ENCODE measurements at places on chromosomes 4 and X. TPM values are rescaled to one million over a fixed set of nuclear protein-coding genes. Genes with fewer than 3 reads are reported as not detected.
A peak's percentile ranks its signal among the peaks of the same experiment; 100 is the strongest.

ITGB1BP2 gene
- 2.3 TPM for polyA plus RNA-seq

GRCh38 chrX:26954029-26954428 lies 509.1 kb downstream of the PPP4R3C start:
- no peak for DNase-seq

SH3BGRL gene
- polyA plus RNA-seq = 186 TPM

SUPT20HL2 gene
- not detected for polyA plus RNA-seq

MAGEB17 gene
- polyA plus RNA-seq = not detected

ERCC6L gene
- 1.7 TPM for polyA plus RNA-seq

LUZP4 gene
- polyA plus RNA-seq = not detected

DNA sequence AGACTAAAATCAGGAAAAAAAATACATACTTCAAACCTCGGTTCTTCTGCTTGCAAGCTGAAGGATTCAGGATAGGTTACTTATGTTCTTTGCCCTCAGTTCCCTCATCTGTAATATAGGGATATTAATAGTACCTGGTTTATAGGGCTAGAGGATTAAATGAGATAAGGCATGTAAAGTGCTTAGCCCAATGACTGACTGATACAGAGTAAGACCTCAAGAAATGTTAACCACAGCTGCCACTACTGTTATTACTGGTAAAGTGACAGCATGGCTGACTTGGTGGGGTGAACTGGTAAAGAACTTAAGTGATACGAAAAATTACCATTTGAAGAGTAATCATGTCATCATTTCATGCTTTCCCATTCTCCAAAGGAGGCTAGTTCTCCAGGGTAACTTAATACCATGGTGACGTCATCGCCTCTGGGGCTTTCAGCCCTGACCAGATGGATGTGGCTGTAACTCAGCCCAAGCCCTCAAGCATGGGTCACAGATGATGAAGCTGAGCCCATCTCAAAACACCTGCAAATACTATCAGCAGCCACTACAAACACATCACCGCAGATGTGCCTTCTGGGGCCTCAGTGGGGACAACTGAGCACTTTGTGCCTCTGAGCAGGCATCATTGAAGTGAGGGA lies 44.5 kb upstream of the SCML1 start:
- peak; percentile 24 for DNase-seq

GRCh38 chrX:110245011-110245410 lies 72.9 kb downstream of the AMMECR1 start:
- DNase-seq = no peak

DNA sequence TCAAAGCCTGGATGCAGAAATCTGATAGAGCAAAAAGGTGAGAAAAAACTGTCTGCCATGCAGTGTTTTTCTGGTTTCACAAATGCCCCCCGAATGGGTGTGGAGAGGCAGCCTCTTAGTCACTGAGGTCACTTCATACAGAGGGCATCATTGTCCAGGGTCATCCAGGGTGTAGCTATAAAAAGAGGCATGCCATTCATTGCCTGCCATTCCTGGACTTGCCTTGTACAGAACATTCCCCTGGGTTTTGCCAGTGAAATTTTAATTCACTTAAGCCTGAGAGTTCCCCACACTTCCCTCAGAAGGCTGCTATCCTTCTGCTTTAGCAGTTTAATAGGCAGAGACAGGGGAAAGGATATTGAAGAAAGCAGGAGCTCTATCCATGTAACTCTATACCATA lies 230.3 kb downstream of the UNC5C start:
- DNase-seq = no peak

- DNase-seq = no peak
Observed at GRCh38 chr4:66443008-66443407, 772.7 kb upstream of the EPHA5 start.

DNA sequence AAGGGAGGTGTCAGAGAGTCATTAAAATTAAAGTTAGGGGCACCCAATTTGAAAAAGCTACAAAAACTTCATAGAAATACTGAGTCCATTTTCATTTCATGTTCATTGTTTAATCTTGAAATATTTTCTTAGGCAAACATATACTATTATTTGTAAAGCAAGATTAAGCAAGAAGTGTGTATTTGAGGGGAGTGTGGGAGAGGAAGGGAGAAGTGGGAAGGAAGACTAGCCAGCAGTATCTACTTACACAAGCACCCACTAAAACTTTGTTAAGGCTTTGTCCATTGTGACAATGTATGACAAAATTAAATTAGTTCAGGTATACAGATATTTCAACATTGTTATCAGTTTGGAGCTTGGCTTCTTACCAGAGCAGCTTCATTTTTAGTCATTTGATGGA lies 222.9 kb downstream of the ARHGAP24 start:
- no peak for DNase-seq

- no peak for DNase-seq
Observed at GRCh38 chr4:37383579-37384229, 139.2 kb downstream of the NWD2 start.

DNA sequence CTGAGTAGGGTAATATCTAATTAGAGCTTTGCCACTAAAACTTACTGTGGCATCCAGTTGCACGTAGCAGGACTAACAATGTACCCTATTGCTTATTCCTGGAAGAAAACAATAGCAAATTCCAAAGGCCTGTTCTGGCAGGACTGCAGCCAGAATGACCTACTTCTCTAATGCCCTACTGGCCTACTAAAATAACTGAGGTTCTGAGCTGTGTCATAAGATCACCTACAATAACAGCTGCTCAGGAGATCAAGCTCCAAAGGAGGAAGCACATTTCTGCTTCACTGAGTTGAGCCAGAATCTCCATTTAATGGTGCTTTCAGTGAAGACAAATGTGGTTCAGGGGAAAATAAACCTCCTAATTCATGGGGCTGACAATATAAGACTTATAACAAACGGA lies 42.2 kb upstream of the CXCL8 start:
- DNase-seq = no peak

NUP54 gene
- 54.5 TPM for polyA plus RNA-seq

SETD7 gene
- 24.9 TPM for polyA plus RNA-seq

UGT8 gene
- not detected for polyA plus RNA-seq

DNA sequence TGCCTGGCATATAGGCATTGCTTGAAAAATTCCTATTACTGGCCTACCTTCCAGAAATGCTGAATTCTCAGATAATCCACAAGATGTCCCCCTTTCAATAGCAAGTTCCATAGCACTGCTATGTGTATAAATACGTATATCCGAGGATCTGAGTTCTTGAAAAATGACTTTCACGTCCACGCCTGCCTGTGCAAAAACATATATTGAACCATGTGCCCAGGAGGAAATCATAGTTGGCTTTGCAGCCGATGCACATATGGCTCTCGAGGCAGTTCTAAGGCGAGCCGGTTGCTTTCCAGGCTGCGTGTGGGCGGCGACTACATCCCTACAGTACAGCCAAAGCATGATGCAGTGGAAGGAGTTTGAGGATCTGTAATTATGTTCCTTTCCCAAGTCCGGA lies 55.4 kb upstream of the ESX1 start:
- DNase-seq = no peak

GRCh38 chrX:80216086-80216485 lies 201.5 kb downstream of the TBX22 start:
- no peak for DNase-seq

IL1RAPL2 gene
- polyA plus RNA-seq = 0.71 TPM

Measured in AG04450 (cell line).